ENCODE measurements at places on chromosomes 4 and X.

- DNase-seq, result no peak
Observed at GRCh38 chr4:163606896-163607691, 112.6 kb downstream of the TMA16 start.

DNA sequence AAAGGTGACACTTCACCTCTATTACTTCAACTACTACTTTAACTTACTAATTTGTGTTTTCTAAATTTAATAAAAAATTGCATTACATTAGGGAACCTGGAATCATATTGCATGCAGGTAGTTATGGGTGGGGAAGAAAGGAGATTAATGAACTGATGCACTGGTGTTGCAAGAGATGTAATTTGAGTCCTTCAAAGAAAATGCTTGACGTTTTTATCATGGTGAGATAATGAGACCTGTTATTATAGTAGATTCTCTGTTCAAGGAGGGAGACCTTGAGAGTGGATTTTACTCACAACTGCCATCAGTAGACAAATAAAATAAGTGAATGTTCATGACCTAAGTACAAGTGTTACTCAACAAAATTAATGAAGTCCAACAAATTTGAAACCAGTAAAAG is 26.4 kb upstream of the MED14 start:
- no peak for DNase-seq

GRCh38 chr4:54233697-54234496 is 4.8 kb downstream of the PDGFRA start:
- peak; percentile 78 for DNase-seq

- no peak for DNase-seq
Observed at GRCh38 chr4:181859439-181859838, 383.8 kb upstream of the TENM3 start.

DNA sequence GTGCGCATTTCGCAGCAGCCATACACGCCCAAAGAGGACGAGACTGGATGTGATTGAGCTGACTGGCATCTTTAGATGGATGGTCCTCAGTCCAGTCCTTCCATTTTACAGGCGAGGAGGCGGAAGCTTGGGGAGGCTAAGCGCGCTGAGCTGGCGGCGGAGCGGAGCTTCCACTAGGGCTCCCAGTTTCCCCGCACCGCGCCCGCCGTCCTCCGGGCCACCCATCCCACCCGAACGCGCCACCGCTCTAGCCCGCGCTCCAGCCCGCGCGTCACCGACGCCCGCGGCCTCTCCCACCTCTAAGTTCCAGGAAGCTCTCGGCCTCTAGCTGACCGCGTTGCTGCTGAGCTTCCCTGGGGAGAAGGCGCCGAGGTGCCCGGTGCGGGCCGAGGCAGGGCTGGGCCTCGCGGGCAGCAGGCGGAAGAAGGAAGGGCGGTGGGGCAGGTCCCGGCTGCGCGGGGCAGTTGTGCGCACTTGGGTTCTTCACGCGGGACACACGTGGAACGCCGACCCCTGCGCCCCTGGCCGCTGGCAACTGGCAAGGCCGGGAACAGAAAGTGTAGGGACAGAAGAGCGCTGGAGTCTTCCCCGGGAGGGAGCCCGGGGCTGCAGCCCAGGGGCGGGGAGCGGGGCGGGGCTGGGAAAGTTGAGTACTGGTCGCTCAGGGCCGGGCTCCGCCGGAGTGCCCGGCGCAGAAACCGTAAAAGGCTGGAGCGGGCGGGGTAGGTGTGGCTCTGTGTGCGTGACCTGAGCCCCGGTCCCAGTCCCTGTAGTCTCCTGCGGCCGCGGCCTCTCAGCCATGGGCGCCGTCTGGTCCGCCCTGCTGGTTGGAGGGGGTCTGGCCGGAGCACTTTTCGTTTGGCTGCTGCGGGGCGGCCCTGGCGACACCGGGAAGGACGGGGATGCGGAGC is at the start of gene STBD1:
Gene STBD1, plus strand, starts transcription at position 763 of the 911 bp plus-strand sequence. Its CDS starts 37 bp downstream, at position 800.
- DNase-seq, result peak; percentile 73

DNA sequence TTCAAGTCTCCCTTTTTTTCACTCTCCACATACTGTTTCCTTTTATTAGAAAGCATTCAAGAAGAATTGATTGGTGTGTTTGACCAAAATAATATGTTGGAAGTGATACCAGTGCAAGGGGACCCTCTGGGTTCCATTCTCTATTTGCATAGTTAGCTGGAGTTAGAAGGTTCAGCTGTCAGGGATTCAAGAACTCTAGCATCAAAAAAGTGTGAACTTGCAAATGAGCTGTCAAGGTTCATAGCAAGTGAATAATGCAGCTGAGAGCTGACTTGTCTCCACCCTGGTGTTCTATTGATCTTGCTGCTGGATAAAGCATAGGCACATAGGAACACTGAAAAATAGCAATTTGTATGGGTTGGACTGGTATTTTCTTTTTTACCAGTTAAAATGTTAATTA is 73.2 kb downstream of the SORBS2 start:
- DNase-seq, result no peak

- no peak for DNase-seq
Observed at GRCh38 chr4:83389037-83389720, 54.5 kb upstream of the HPSE start.

All from hepatic stellate cell (primary cell).